ENCODE measurements at places on chromosomes 5 and 9.

DNA sequence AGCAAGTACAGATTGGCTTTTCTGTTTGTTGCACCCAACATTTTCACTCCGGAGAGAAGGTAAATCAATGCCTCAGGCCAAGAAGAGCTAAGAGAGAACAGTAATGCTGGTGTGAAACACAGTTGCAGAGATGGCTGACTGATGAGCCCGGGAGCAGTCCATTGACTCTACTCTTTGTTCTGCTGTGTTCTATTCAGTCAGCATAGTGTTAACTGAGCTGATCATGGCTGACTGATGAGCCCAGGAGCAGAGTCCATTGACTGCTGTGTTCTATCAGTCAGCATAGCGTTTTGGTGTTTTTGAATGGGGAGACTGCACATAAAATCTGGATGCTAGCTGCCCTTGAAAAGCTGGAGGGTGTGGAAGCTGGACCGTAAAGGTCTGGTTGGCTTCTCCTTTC lies 141.4 kb downstream of the FRMD3 start:
- DNase-seq: no peak

GRCh38 chr9:135600296-135600817 lies 38.8 kb downstream of the PAEP start:
- no peak for DNase-seq

DNA sequence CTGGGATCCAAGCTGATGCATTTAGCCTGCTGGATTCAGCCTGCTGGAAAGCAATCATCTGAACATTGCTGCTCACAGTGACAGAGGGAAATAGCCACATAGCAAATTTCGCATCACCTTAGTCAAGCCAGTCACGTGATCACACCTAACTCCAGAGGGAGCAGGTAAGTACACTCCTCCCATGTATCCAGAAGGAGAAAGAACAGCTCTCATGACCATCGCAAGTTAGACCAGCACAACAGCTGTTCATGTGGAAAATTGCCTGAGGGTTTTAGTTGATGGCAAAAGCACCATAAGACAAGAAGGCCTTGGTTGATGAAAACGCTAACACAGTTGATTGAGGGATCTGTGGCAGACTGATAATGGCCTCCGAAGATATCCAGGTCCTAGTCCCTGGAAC lies 34.2 kb upstream of the MYO10 start:
- DNase-seq: no peak

- no peak for DNase-seq
These were observed 277.8 kb upstream of the VLDLR start for GRCh38 chr9:2343756-2344155.

DNA sequence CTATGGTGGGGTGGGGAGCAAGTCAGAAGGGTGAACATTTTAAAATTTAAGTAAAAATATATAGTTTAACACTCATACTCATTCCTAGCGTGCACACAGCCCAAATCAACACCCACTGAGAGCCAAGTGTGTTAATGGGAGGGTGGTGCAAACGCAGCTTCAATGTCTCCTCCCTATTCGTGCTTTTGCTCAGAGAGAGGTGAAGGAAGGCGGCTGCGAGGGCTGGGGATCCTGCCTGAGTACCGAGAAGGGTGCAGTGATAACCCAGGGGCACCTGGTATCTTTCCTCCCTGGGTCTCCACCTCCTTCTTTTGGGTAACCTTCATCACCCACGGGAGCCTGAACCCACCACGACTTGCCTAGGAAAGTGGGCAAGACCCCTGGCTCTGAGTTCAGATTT lies 35.0 kb downstream of the FGF1 start:
- DNase-seq: no peak

GRCh38 chr5:7087719-7088297 lies 308.1 kb upstream of the ADCY2 start:
- no peak for DNase-seq

DNA sequence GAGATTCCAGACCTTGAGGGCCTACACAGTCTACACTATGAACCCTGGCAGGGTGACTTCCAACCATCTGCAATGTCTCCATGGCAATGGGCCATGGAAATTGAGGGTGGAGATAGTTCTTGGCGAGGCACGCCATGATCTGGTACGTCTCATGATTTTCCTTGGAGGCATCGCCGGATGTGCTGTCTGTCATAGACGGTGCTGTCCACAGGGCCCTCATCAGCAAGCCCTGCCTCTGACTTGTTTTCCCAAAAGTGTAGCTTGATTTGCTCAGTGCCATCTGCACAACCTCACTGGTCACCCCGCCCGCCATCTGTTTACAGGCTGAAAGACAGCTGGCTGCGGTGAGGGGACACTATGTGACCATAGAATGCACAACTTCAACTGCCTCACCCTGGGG lies 73.5 kb downstream of the BOD1 start:
- no peak for DNase-seq

DNA sequence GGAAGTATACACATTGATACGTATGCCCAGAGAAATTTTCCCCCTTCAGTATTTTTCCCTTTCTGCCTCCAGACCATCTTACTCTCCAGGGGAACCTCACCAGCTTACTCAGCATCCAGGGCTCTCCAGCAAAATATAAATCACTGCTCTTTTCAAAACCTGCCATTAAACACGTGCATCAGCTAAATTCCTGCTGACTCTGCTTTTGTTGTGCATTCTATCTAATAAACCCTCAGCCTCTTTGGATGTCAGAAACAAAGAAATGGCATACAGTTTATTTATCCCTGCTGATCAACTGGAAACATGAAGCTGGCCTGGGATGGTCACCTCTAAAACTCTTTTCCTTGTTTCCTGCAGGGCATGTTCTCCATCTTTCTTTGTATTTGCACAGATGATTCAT lies 126.8 kb downstream of the TRPM3 start:
- no peak for DNase-seq

GRCh38 chr9:103819936-103820335 lies 274.2 kb upstream of the SMC2 start:
- peak; percentile 26 for DNase-seq

DNA sequence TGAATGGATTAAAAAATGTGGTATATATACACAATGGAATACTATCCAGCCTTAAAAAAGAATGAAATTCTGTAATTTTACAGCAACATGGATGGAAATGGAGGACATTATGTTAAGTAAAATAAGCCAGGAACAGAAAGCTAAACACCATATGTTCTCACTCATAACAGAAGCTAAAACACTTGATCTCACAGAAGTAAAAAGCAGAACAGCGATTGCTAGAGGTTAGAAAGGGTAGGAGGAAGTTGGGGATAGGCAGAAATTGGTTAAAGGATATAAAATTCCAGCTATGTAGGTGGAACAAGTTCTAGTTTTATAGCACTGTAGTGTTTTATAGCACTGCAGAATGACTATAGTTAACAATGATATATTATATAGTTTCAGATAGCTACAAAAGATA lies 15.8 kb downstream of the MARCHF3 start:
- DNase-seq: no peak

- no peak for DNase-seq
These were observed 887 bp upstream of the MAP3K1 start for GRCh38 chr5:56814361-56814962.

- no peak for DNase-seq
These were observed 19.7 kb downstream of the COL5A1 start for GRCh38 chr9:134661299-134661698.

- no peak for DNase-seq
These were observed 9.3 kb upstream of the AFAP1L1 start for GRCh38 chr5:149262315-149262714.

DNA sequence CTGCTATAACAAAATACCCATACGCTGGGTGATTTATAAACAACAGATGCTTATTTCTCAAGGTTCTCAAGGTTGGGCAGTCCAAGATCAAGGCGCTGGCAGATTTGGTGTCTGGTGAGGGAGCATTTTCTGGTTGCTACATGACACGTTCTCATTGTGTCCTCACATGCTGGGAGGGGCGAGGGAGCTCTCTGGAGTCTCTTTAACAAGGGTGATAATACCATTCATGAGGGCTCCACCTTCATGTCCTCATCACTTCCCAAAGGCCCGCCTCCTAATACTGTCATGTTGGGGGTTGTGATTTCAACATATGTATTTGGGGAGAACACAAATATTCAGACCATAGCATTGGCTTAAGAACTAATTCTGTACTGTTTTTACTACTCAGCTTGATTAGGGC lies 4.6 kb downstream of the CFAP90 start:
- no peak for DNase-seq

DNA sequence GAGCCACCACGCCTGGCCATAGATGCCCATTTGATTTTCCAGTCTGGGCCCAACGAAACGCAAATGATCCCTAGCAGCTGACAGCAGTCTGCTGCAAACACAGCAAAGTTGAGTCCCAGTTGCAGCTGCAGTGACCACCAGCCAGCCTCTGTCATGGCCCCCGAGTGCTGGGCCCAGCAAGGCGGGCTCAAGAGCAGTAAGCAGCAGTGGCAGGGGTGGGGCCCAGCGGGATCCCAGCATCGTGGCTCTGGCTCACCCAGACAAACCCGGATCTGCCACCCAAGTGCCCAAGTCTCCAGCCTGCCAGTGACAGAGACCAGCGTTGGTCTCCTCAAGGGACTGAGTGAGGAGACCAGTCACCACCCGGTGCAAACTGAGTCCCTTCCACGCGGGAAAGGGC lies 6.9 kb upstream of the LTC4S start:
- no peak for DNase-seq

GRCh38 chr5:170333161-170333910 lies 35.8 kb upstream of the LCP2 start:
- no peak for DNase-seq

Data from brain pericyte (primary cell).